ENCODE measurements at places on chromosomes 3 and 15. TPM values are rescaled to one million over a fixed set of nuclear protein-coding genes. Genes with fewer than 3 reads are reported as not detected.

The PLA2G4D gene
- not detected for total RNA-seq

The MYL3 gene
- 9.8 TPM for total RNA-seq

The AHSG gene
- total RNA-seq, result not detected

The HCN4 gene
- total RNA-seq, result not detected

The SLC28A2 gene
- not detected for total RNA-seq

The CISH gene
- total RNA-seq, result 4.8 TPM

The MYEF2 gene
- 12.9 TPM for total RNA-seq

The EXD1 gene
- not detected for total RNA-seq

The NRG4 gene
- total RNA-seq, result not detected

The PSTPIP1 gene
- 37.7 TPM for total RNA-seq

All from subcutaneous adipose tissue (tissue), 4 donors.